ENCODE measurements at places on chromosomes 2 and 18. TPM values are rescaled to one million over a fixed set of nuclear protein-coding genes. Genes with fewer than 3 reads are reported as not detected.

- no peak overlapping the region for H3K27ac ChIP-seq
- H3K4me1 ChIP-seq: no peaks in the 10 kb centered on the region
- no peaks in the 10 kb centered on the region for H3K36me3 ChIP-seq
- no peaks in the 10 kb centered on the region for H3K27me3 ChIP-seq
Measured at GRCh38 chr2:186093174-186093573, 354.6 kb downstream of the FSIP2 start.

- H3K4me3 ChIP-seq: peak within 1 kb of the TSS; percentile 85
- peak within 1 kb of the TSS; percentile 78 for H3K27ac ChIP-seq
- no peak for DNase-seq
- no peaks in the 10 kb centered on the region for H3K27me3 ChIP-seq
Measured at GRCh38 chr2:18560031-18560796, at the start of gene RDH14. RDH14 (minus strand) TSS chr2:18560653; CDS start chr2:18560572, 81 bp downstream.

SH3RF3 gene
- 0.08 TPM for polyA plus RNA-seq

DNA sequence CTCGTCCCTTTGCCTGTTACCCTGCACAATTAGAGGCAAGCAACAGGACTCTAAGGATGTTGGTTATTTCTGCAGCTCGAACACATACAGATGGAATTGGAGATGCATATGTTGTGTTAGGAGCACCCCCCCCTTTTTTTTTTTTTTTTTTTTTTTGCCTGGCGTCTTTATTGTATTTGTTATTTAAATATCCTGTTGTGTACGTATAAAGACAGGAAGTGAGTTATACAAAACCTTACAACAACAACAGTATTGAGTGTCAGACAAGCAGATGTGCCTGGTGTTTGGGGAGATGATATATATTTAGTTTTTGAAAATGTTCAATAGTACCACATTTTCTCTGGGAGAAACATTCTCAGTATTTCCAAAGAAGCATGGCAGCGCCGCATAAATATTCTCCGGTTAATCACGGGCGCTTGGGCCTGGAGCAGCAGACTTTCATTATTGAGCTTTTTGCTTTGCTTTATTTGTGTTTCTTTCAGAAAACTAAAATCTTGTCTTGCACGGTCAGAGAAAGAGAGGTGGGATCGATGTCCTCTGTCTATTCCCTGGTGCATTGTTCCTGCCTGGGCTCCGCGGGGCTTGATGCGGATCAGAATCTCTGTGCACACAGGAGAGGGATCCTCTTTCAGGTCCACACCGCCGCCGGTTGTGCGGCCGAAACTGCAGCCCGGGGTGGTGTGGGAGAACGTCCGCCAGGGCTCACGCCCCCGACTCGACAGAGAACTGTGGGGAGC, 23.2 kb upstream of the ZNF516 start:
- no peak for DNase-seq
- H3K27me3 ChIP-seq: peaks cover 7% of the 10 kb centered on the region
- H3K4me3 ChIP-seq: no peak overlapping the region
- no peaks in the 10 kb centered on the region for H3K4me1 ChIP-seq
- no peaks in the 10 kb centered on the region for H3K36me3 ChIP-seq
- H3K27ac ChIP-seq: no peak overlapping the region

- H3K4me3 ChIP-seq: no peak overlapping the region
- DNase-seq: no peak
- H3K36me3 ChIP-seq: peaks cover 15% of the 10 kb centered on the region
- peaks cover 40% of the 10 kb centered on the region for H3K4me1 ChIP-seq
Measured at GRCh38 chr2:230794497-230794896, 70.2 kb upstream of the ITM2C start.

GRCh38 chr2:36468463-36469105, 113.0 kb downstream of the CRIM1 start:
- H3K4me1 ChIP-seq: no peaks in the 10 kb centered on the region
- H3K27me3 ChIP-seq: no peaks in the 10 kb centered on the region
- H3K27ac ChIP-seq: no peak overlapping the region

PARD6G gene
- 23.6 TPM for polyA plus RNA-seq

GRCh38 chr2:236641051-236641726, 71.6 kb downstream of the ACKR3 start:
- H3K27ac ChIP-seq: no peak overlapping the region
- H3K36me3 ChIP-seq: no peaks in the 10 kb centered on the region
- DNase-seq: no peak
- H3K27me3 ChIP-seq: no peaks in the 10 kb centered on the region
- peaks cover 13% of the 10 kb centered on the region for H3K4me1 ChIP-seq

- DNase-seq: peak; percentile 41
- no peak overlapping the region for H3K27ac ChIP-seq
- H3K4me1 ChIP-seq: peaks cover 14% of the 10 kb centered on the region
- no peak overlapping the region for H3K4me3 ChIP-seq
Measured at GRCh38 chr2:170525566-170525900, 189.6 kb upstream of the SP5 start.

DNA sequence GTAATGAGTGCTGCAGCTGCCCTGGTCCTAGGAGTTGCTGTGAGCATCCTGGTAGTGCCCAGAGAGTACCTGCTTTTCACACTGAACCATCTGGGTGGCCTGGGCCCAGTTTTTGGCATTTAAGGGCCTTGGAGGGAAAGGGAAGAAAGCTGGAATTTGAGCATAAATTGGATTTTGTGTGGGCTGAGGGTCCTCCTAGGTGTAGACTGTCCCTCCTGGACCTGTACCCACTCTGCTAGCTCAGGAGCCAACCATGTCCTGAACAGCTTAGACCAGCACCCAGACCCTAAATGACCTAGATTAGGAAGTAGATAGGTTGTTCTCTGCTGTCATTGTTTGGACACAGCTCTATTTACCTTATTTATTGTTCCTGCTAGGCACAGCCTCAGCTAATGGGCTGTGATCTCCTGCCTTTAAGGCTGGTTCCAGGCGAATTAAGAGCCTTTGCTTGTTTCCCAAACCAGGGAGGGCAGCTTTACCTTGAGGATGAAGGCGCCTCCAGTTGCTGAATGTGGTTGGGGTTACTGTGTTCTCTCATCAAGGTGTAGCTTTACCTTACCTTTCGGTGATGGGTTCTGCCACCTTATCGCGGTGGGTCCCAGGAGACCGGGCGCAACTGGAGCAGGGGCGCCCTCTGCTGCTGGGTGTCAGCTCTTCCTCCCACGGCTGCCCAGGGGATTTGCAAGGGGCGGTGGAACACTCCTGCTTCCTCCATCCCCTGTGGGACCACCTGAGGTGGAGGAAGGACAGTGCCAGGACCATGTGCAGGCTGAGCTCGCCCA, 34.4 kb downstream of the ITGA6 start:
- peaks cover 86% of the 10 kb centered on the region for H3K4me1 ChIP-seq
- H3K27me3 ChIP-seq: no peaks in the 10 kb centered on the region
- H3K36me3 ChIP-seq: peaks cover 35% of the 10 kb centered on the region
- DNase-seq: no peak
- no peak overlapping the region for H3K4me3 ChIP-seq
- H3K27ac ChIP-seq: peak overlapping the region; percentile 76

EMILIN2 gene
- 0.09 TPM for polyA plus RNA-seq

Data from keratinocyte (primary cell).